ENCODE measurements at places on chromosomes 3 and 15.
A peak's percentile ranks its signal among the peaks of the same experiment; 100 is the strongest.

- no peak for DNase-seq
Observed at GRCh38 chr3:66092175-66092995, 53.7 kb upstream of the MAGI1 start.

DNA sequence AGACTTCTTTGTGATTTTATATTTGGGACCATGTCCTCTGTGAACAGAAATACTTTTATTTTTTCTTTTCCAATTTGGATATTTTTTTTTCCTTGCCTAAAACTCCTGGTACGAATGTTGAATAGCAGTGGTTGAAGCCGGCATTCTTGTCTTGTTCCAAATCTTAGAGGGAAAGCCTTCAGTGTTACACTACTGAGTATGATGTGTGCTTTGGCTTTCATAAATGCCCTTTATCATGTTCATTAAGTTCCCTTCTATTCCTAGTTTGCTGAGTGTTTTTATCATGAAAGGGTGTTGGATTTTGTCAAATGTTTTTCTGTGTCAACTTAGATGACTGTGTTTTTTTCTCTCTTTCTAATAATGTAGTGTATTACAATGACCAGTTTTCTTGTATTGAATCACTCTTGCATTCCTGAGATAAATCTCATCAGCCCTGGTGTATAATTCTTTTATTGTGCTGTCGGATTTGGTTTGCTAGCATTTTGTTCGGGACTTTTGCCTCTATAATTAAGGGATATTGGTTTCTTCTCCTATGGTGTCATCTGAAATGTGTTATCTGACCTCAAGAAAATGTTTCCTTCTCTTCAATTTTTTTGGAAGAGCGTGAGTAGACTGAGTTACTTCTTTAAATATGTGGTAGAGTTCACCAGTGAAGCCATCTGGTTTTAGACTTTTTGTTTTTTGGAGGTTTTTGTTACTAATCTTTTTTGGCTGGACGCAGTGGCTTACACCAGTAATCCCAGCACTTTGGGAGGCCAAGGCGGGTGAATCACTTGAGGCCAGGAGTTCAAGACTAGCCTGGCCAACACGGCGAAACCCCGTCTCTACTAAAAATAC is 33.3 kb downstream of the MAP1A start:
- DNase-seq: no peak

- DNase-seq: no peak
Observed at GRCh38 chr3:17339132-17339575, 403.3 kb downstream of the TBC1D5 start.

GRCh38 chr3:11641683-11642430 is 1.9 kb downstream of the VGLL4 start:
- no peak for DNase-seq

- no peak for DNase-seq
Observed at GRCh38 chr15:64067564-64068030, 21.3 kb upstream of the DAPK2 start.

- DNase-seq: peak; percentile 19
Observed at GRCh38 chr3:62109534-62109933, 263.8 kb downstream of the FEZF2 start.

DNA sequence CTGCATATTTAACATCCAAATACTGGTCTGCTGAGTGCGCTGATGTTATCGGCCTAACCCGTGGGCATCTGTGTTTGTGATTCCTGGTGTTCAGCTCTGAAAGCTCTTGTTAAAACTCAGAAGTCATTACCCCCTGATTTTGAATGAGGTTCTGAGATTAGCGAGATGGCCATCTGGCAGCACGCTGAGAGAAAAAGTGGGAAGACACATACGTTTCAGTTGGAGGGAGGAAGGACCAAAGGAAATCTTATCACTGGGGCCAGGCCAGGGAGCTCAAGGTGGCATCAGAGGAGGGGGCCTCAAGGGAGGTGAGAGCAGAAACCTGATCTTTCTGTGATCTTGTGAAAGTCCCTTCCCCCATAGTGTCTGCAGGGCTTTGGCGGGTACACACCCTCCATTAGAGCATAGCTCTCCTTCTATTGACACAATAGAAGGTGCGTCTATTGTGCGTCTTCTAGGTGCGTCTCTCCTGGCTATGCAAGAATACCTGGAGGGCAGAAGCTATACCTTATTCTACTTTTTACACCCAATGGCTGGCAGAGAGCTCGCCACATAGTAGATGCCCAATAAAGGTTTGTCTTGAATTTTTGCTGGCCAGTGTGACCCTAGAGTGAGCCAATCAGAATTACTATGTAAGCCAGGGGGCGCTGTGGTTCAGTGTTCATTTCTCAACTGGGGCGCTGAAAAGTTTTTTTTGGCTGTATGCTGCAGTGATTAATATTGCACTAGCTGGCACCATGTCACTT is 182.4 kb downstream of the SHQ1 start:
- DNase-seq: peak; percentile 37

DNA sequence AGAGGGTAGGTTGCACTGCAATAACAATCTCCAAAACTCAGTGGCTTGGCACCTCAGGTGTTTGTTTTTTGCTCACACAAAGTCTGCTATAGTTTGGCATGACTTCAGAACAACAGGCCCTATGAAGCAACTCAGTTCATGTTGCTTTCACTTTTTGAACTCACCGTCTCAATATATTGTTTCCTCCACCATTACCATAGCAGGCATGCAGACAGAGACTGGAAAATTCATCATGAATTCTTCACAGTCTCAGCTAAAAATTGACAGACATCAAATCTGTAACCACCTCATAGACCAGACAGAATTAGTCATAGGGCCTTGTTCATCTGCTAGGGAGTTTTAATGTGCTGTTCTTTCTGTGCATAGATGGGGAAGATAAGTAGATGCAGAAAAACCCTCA is 161.4 kb upstream of the POU1F1 start:
- no peak for DNase-seq

GRCh38 chr3:193491026-193491425 is 63.7 kb downstream of the ATP13A4 start:
- DNase-seq: no peak

GRCh38 chr3:134357914-134358811 is 16.1 kb downstream of the AMOTL2 start:
- no peak for DNase-seq

DNA sequence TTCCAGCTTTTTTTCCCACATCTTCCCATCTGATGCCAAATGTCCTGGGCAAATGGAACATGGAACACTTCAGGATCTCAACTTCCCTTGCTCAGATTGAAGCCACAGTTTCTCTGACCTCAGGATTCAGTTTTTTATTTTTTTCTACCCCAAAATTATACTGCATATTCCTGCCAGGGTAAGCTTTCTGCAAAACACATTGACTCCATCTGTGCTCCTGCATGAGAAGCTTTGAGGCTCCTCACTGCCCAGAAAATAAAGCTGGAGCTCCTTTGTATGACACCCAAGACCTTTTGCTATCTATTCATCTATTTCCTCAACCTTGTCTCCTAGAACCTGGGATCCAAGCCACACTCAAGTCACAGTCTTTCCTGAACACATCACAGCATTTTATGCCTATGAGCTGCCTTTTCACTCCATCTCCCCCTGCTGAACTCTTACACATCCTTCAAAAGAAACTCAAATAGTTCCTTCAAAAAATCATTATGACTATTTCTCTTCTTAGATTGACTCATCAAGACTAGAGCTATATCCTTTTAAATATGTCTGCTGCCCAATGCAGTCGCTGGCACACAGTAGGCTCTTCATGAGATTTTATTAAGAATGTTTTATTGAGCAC is 57.4 kb upstream of the PSMD6 start:
- no peak for DNase-seq

GRCh38 chr3:59450946-59451763 is 401.3 kb upstream of the CFAP20DC start:
- DNase-seq: no peak

DNA sequence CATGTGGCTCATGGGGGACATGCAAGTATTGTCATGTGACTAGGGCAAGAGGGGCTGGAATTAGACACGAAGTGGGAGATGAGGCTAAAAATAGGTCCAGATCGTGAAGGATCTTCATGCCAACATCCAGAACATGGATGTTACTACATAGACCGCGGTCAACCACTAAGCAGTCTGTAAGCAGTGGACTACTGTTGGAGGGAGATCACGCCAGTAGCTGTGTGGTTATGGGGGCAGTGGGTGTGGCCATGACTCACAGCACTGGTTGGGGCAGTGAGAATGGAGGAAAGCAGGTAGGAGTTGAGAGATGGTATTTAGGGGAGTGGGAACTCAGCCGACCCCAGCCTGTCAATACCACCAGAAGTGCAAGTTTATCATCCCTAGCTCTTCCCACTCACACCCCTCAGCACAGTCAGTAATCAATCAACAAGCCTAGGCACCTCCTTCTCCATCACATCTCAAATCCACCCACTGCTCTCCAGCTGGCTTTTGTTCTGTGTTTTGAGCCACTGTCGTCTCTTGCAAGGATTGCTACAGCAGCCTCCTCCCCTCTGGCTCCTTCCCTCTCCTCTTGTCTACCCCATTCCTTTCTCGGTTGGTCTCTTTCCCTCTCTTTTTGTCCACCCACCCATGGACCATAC is 107.2 kb upstream of the ABHD17C start:
- no peak for DNase-seq

DNA sequence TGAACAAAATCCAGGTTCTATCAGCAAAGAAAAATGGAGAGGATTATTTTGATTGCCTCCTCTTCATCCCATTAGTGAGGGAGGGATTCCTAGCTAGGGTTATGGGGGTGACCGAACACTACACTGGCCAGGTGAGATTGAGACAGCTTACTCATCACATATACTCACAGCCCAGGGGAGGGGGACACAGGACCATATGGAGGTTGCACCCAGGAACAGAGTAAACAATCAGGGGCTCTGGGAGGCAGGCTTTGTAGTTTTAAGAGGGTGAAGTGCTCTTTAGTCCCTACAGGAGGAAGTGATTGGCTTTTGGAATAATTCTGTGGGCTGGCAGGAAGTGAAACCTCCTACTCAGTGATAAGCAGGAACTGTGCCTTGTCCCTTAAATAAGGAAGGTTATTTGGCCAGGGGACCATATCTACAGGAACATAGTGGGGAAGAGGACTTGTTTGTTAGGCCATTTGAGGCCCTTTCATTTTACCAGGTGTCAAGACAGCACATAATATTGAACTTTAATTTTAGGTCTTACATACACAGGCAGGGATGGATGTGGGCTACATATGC is 17.5 kb upstream of the KCTD6 start:
- DNase-seq: no peak

DNA sequence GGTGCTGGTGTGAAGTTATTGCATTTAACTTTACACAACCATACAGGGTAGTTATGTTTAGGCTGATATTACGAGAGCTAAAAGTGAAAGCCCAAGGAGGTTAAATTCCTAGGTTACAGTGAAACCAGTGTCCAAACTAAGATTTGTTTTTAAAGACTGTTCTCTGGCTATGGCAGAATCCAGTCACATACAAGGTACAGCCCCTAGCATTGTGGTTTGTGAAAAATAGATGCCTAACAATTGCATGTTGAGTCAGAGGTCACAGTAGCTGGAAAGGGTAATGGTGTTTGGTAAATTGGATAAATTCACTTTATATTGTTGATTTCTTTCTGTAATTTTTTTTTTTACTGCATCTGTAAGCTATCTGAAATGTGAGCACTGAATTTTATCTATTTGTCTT is 614.6 kb upstream of the TBL1XR1 start:
- DNase-seq: no peak

DNA sequence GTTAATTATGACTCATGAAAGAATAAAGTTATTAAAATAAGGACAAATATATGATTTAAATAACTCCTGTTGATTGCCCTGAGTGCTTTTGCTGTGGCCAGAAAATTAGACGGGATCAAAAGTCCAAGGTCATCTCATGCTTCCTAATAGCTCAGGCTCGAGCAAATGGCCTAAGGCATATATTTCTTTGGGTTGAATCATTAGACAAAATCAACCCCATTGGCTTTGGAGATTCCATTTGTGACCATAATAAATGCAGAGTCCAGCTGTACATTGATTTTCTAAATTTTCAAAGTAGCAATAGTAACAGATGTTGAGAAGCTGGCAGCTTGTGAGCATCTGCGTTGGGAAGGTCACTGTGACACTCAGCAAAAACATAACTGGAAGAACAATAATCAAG is 464.5 kb upstream of the TGFBR2 start:
- no peak for DNase-seq

GRCh38 chr3:169901453-169901852 is 9.9 kb upstream of the SAMD7 start:
- no peak for DNase-seq

- no peak for DNase-seq
Observed at GRCh38 chr15:55255714-55256113, 33.9 kb downstream of the RAB27A start.

DNA sequence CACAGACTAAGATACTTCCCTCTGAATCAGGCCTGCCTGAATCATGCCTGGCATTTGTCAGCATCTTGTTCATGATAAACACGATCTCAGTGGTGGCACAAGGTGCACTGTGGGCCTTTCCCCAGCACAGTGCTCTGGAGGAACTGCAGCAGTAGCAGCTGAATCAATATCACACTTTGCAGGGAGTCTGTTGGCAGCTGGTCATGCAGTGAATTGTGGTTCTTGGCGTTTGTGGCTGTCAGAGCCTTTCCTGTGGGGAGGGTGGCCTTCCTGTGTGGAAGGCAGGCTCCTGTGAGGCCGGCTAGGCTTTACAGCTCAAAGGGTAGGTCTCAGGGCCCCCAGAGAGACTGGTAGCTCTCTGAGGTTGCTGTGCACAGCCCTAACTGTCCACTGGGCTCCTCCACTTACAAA is 54.4 kb upstream of the TLE3 start:
- DNase-seq: no peak

GRCh38 chr3:25057379-25057778 is 370.7 kb upstream of the RARB start:
- DNase-seq: no peak

DNA sequence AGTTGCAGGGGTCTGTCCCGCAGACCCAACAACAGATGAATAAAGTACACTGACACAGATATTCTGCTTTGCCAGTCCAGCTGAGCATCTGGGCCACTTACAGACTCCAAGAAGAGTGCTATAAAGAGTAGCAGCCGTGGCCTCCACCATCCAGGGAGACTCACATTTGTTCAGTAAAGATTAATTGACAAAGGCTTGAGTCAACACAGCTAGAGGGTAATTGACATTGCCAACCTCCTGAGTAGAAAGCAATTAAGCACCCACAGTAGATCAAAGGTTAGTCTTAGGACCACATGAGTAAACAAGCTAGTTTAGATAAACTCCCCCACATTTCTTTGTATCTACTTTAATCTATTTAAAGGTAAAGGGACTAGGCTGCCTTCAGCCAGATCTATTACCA is 16.3 kb upstream of the CRTC3 start:
- DNase-seq: no peak

DNA sequence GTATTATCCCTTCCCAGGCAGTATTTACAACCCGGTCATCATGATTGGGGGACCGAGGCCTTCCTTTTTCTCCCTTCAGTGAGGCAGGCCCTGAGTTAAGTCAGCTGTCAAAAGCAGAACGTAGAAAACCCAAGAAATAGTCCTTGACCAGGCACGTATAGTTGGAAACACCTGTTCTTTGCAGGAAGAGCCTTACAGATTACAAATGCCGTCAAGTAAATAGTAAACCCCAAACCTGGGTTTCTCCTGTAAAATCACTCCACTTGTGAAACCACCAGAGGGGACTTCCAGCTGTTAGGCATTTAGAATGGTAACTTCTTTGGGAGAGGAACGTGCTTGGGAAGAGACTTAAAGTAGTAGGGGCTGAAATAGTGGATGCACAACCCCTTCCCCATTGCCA is 1.0 kb upstream of the BTBD1 start:
- no peak for DNase-seq

All from 8988T (cell line).